ENCODE measurements at places on chromosomes 2 and 18.

- DNase-seq = no peak
Observed at GRCh38 chr2:119474371-119475224, 42.9 kb downstream of the TMEM37 start.

DNA sequence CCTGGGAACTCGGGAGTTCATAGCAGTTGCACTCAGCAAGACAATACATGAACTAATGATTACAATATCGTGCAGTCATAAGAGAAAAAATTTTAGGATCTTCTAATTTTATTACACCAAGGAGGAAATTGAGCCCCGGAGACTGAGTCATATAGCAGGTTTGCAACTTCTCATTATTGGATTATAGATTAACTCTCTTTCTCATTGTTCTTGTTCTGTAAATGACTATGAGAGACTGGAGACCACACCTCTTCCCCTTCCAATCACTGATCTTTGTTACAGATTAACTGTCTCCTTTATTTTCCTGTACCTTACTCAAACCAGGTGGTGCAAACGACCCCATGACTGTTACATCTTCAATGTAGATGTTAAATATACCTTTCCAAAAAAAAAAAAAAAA is 435.8 kb upstream of the DDX18 start:
- DNase-seq = no peak

- DNase-seq = no peak
Observed at GRCh38 chr2:20418519-20418918, 28.4 kb upstream of the RHOB start.

- no peak for DNase-seq
Observed at GRCh38 chr2:96154506-96155380, 9.5 kb upstream of the DUSP2 start.

- DNase-seq = no peak
Observed at GRCh38 chr2:2083113-2083758, 247.8 kb downstream of the MYT1L start.

GRCh38 chr2:172964511-172965139 is 111.0 kb upstream of the MAP3K20 start:
- DNase-seq = no peak
